ENCODE measurements at places on chromosomes 2 and 18. TPM values are rescaled to one million over a fixed set of nuclear protein-coding genes. Genes with fewer than 3 reads are reported as not detected.

GRCh38 chr2:74502720-74503505 is 3.5 kb upstream of the LBX2 start:
- DNase-seq: peak; percentile 92

DNA sequence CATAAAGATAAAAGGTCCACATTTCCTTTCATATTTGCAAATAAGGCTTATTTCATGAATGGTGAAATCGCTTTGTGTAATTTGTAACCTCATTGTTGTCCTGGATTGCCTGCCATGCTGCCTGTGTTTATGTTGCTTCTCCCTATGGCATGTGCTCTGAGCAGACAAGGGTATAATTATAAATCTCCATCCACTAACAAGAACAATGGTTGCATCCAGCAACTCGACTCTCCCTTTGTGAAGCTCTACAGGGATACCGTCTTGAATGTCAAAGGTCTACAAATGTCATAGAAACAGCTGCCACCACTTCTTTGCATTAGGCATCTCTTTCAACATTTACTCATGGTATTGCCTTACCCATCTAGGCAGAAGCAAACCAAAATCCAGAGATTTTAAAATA is 209.6 kb downstream of the SLC8A1 start:
- no peak for DNase-seq

- no peak for DNase-seq
Observed at GRCh38 chr2:147031897-147032296, 812.9 kb upstream of the ACVR2A start.

GRCh38 chr2:176074919-176075425 is 8.8 kb downstream of the EVX2 start:
- no peak for DNase-seq

GRCh38 chr2:33967103-33967502 is 368.0 kb upstream of the FAM98A start:
- no peak for DNase-seq

- no peak for DNase-seq
Observed at GRCh38 chr2:64223055-64223454, 78.8 kb upstream of the PELI1 start.

DNA sequence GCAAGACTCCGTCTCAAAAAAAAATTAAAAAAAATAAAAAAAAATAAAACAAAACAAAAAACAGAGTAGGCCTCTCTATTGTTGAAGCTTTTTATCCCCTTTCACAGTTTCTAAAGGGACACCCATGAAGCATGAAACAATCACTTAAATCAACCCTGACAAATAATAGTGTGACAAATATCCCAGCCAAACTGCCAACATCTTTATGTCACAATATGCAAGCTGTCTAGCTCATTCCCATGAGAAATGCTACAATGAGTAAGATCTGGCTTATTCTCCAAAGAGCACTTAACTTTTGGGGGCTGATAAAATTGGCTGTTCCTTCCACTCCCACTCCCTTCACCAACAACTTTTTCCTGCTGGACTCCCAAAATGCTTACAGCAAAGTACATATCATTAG is 21.7 kb upstream of the ABCA12 start:
- no peak for DNase-seq

GRCh38 chr2:54871457-54872107 is 148.1 kb downstream of the EML6 start:
- DNase-seq: no peak

GRCh38 chr2:98460573-98461497 is 16.2 kb downstream of the INPP4A start:
- no peak for DNase-seq

SCN9A gene
- 0.27 TPM for polyA plus RNA-seq

FAM237A gene
- polyA plus RNA-seq: not detected

ERBB4 gene
- 2.0 TPM for polyA plus RNA-seq

SERPINB11 gene
- polyA plus RNA-seq: not detected

GPR55 gene
- 0.03 TPM for polyA plus RNA-seq

AAK1 gene
- 34.4 TPM for polyA plus RNA-seq

MMADHC gene
- polyA plus RNA-seq: 34.0 TPM

RGPD3 gene
- 0.04 TPM for polyA plus RNA-seq

Measured in heart left ventricle (tissue), 16 donors.